ENCODE measurements at places on chromosomes 2 and 18.

DNA sequence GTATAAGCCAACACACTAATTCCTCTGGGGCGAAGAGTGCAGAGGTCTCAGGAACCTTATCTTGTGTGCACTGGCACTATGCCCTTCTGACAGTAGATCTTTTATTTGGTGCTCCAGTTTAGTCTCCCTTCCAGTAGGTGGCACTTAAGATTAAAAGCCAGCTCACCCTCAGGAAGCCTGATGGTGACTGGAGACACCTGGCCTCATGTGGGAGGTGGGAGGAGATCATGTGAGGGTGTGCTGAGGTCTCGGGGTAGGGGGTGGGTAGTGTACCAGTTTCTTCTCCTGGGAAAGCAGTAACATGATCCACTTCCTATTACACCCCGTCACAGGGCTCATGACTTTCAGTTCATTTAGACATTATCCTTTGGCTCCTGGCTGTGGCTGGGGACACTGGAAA, 654.9 kb downstream of the ADCYAP1 start:
- DNase-seq, result no peak

DNA sequence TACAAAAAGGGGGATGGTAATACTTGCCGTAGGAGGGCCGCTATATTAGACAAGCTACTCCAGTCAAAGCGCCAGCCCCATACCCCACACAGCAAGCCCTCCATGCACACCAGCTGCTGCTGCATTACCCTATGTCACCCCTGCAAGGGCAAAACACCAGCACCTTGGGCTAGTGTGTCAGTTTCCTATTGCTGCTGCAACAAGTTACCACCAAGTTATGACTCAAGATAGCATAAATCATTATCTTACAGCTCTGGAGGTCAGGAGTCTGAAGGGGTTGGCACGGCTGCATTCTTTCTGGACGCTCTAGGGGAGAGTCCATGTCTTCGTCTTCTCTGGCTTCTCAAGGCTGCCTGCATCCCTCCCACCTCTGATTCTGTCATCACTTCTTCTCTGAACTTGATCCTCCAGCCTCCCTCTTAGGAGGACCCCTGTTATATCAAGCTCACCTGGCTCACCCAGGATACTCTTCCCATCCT, 88.6 kb upstream of the ACAA2 start:
- DNase-seq, result no peak

GRCh38 chr2:61690078-61690596, 152.0 kb upstream of the XPO1 start:
- DNase-seq, result no peak

- no peak for DNase-seq
Measured at GRCh38 chr2:108320326-108320922, 31.7 kb downstream of the SULT1C2 start.

- peak; percentile 4 for DNase-seq
Measured at GRCh38 chr2:76599732-76600368, 889.1 kb upstream of the GCFC2 start.

GRCh38 chr2:145044491-145044890, 524.6 kb upstream of the ZEB2 start:
- no peak for DNase-seq

DNA sequence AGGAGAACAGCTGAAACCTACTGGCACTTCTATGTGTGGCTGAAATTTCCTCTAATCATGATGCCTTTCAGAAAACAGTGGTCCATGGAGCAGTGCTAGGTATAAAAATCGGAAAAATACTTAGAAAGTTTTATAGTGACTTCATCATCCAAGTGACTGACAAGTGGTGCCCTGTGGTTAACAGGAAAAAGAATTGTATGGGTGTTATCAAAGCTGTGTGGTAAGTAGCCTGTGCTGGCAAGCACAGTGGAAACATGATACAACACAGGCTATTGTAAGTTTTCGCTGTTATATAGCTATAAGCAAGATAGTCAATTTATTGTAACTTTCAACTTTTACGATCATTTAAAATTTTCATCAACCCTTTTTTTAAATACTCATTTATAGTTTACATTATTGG, 1599.7 kb upstream of the ZEB2 start:
- no peak for DNase-seq

DNA sequence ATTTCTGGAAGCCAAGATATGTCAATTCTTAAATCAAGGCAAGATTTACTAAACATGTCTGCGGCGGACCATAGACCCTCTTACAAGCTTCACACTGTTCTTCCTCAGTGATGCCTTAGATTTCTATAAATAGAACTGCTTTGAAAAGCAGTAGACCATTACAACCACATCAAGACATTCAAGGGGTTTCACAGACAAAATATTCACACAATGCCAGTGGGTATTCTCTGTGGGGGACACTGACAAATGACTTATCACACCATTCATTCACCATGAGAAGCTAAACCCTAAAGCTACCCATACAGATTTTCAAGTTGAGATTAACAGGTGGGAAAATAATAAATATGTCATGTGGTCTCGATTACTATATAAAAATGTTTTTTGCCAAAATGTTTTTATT, 15.9 kb upstream of the LRRTM4 start:
- no peak for DNase-seq

- no peak for DNase-seq
Measured at GRCh38 chr2:216344206-216344949, 27.9 kb downstream of the MARCHF4 start.

DNA sequence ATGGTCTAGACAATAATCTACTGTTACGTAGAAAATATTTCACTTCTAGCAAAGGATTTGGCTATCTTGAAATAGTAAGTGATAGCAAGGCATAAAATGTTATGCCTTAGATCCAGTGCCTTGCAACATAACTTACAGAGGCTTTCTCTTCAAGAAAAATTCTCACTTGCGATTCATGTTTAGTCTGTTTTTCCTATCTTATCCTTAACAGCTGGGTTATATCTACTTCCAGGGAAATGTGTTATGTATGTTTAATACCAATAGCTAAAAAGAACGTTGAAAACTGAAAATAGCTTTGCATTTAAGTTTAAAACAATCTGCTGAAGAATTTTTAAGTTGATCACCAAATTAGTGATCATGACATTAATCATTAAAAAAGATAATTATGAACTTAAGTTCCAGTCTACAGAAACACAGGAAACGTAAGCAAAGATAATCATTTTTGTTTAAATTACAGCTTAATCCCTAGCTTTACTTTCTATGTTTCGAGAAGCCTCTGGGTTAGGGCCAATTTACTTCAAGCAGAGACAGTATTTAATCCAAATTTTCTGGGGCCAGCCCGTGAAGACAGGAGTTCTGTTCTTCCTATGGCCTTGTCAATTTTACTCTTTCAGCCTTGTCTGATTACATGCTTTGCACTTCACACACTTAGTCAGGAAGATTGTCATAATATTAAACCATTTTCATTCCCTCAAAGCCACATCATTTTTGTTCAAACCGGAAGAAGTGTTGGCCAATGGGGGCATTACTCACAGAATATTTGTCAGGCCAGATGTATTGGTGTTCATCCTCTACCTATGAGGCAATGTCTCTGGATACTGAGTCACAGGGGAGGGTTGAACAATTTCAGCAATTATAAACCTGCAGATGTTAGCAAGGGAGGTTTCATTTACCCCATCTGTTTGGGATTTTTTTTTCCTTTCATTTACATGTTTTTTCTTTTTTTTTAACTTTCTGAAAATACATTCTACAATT, 1132.9 kb upstream of the ZEB2 start:
- no peak for DNase-seq

DNA sequence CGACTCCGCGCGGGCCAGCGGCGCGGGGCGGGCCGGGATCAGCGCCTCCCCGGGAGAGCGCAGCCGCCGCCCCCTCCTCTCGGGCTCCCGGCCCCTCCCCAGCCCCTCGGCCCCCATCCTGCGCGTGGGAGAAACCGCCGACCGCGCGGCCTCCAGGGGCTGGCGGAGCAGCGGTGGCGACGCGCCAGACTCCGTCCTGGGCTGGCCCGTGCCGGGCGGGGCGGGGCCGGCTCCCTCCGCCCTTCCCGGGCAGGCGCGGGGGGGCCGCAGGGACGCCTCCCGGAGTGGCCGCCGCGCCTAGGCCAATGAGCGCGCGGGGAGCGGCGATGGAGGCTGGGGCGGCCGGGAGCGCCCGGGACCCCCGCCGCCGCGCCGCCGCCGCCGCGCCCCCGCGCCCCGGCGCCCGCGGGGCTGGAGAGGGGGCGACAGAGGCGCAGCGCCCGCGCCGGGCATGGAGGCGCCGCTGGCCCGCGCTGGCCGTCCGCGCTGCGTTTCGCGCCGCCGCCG, 49.1 kb downstream of the KCNIP3 start:
- DNase-seq, result peak; percentile 38

- DNase-seq, result no peak
Measured at GRCh38 chr2:164922134-164922533, 33.2 kb downstream of the SLC38A11 start.

DNA sequence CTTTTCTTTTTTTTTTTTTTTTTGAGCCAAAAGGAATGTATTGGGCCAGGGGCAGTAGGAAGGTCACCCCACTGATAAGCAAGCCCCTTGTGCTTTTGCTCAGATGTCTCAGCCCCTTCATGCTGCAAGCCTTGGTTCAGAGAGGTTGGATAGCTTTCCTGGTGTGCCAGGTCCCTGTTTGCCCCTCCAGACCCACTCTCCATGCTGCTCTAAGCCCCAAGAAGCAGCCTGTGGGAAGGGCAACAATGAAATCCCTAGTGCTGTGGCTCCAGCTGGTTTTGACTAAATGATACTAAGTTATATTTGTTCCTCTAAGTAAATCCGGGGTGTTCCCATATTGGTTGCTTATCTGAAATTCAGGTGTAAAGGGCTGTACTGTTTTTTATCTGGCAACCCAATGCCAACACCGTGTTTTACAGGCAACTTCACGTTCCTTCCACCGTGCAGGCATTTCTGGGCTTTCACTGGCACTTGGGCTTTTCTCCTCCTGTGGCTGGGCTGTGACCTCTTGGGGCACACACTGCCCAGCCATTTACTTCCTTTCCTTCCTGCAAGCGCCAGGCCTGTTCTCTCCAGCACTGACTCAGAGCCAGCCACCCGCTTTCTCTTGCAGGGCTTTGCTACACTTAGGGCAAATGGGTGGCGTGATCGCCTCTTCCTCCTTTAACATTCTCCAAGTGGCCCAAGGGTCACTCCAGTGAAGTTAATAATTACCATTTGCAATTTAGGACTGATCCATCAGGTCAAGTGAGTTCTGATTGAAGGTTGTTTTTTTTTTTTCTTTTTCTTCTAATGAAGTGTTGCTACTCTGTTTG, 21.6 kb downstream of the MERTK start:
- no peak for DNase-seq

DNA sequence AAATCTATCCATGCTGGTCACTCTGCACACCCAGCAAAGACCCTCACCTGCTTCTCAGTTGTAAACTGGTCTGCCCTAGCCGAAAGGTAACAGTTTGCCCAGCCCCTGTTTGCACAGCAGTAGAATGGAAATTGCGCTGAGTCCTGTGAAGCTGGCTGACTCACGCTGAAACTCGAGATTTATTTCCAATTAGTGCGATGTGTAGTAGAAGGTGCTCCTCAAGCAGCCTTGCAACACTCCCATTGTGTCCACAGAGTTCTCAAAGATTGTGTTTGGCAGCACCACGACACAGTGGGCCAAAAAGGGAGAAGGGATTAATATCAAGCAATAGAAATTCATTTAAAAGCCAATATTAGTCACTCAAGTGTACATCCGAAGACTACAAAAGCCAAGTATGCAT, 21.7 kb upstream of the APCDD1 start:
- no peak for DNase-seq

- no peak for DNase-seq
Measured at GRCh38 chr2:51018145-51018544, 13.8 kb downstream of the NRXN1 start.

GRCh38 chr2:102436323-102436722, 13.4 kb downstream of the IL18RAP start:
- no peak for DNase-seq

DNA sequence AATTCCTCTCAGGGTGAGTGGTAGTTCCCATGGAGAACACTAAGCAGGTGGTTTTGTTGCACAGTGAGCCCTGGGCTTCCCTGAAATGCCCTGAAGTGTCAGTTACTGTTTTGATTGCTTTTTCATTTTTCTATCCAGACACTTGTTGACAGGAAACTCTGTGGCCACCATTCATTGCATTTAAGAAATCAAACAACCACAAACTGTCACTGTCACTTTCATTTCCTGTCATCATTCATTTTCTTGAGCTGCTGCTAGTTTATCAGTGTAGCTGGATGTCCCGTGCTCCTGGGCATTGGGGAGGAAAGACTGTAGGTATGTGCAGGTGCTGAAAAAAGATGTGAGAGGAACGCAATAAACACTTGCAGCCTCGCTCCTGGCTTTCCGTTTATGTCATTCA, 891.6 kb upstream of the ZEB2 start:
- no peak for DNase-seq

GRCh38 chr2:214856137-214856536, 46.7 kb upstream of the BARD1 start:
- peak; percentile 8 for DNase-seq

- no peak for DNase-seq
Measured at GRCh38 chr18:58615140-58616132, 13.5 kb downstream of the ALPK2 start.

DNA sequence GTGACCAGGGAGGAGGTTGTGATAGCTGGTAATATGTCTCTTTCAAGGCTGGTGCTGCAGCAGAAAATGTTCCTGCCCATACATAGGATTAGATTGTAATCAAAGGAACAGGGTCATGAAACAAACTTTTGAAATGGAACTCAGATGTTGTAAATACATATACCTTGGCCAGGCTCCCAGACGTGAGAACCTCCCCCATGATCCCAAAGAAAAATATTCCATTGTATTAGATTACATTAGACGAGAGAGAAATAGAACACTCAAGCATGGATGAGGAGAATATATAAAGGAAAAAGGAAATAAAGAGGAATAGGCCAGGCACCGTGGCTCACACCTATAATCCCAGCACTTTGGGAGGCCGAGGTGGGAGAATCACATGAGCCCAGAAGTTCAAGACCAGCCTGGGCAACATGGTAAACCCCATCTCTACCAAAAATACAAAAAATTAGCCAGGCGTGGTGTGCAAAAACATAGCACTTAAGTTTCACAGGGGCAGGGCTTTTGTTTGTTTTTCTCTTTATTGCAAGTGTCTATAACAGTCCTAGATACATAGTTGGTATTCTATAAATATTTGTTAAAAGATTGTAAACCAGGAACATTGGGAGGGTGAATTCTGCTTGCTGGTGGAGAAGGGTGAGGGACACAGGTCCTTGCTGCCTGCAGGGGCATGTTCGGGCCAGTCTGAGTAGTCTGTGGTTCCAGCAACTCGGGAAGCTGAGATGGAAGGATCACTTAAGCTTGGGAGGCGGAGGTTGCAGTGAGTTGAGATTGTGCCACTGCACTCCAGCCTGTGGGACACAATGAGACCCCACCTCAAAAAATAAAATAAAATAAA, 52.8 kb downstream of the RPL37A start:
- DNase-seq, result no peak

- DNase-seq, result no peak
Measured at GRCh38 chr2:135688978-135689377, 52.7 kb upstream of the UBXN4 start.

- DNase-seq, result no peak
Measured at GRCh38 chr2:186995092-186995491, 146.1 kb upstream of the ZSWIM2 start.

GRCh38 chr2:46151577-46151976, 145.6 kb upstream of the EPAS1 start:
- peak; percentile 35 for DNase-seq

GRCh38 chr2:65554765-65555591, 122.6 kb upstream of the SPRED2 start:
- no peak for DNase-seq

GRCh38 chr18:77133835-77134496, 1.4 kb upstream of the MBP start:
- no peak for DNase-seq
